RPMI7951 (cell line): ENCODE measurements at places on chromosomes 2 and 18. TPM values are rescaled to one million over a fixed set of nuclear protein-coding genes. Genes with fewer than 3 reads are reported as not detected.
A peak's percentile ranks its signal among the peaks of the same experiment; 100 is the strongest.

SERPINB3 gene
- total RNA-seq: 0.20 TPM in 1 of 2 replicates, not detected in the other

- peak; percentile 52 for DNase-seq
These were observed 2.2 kb upstream of the KCNH7 start for GRCh38 chr2:162840598-162841246.

DNA sequence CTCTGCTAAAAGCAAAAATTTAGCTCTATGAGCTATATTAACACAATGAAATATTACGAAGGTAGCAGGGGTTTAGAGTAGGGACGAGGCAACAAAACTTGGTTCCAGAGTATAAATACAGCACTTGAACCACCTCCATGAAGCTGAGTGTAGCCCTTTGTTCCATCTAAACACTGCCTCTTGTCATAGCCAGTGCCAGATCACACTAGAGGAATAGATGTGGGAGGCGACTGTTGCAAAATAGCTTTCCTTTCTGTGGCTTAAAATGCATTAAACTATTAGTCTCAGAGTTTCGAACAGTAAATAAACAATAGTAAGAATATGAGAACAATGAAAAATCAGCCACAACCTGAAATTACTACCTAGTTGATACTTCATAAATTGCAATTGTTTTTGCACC lies 29.8 kb downstream of the PIEZO2 start:
- no peak for DNase-seq

GRCh38 chr2:227626580-227627151 lies 9.4 kb downstream of the SCYGR4 start:
- no peak for DNase-seq

GRCh38 chr18:7512348-7512747 lies 54.8 kb upstream of the PTPRM start:
- DNase-seq: peak; percentile 39

GRCh38 chr18:3450012-3450798 lies at the start of gene TGIF1:
TSS of gene TGIF1 (plus strand) at chr18:3450172. CDS start at chr18:3450490, 318 bp downstream.
- DNase-seq: peak; percentile 82

DLGAP1 gene
- not detected in 2 replicates for total RNA-seq

RTKN gene
- total RNA-seq: 15.1 and 17.7 TPM in 2 replicates

DNA sequence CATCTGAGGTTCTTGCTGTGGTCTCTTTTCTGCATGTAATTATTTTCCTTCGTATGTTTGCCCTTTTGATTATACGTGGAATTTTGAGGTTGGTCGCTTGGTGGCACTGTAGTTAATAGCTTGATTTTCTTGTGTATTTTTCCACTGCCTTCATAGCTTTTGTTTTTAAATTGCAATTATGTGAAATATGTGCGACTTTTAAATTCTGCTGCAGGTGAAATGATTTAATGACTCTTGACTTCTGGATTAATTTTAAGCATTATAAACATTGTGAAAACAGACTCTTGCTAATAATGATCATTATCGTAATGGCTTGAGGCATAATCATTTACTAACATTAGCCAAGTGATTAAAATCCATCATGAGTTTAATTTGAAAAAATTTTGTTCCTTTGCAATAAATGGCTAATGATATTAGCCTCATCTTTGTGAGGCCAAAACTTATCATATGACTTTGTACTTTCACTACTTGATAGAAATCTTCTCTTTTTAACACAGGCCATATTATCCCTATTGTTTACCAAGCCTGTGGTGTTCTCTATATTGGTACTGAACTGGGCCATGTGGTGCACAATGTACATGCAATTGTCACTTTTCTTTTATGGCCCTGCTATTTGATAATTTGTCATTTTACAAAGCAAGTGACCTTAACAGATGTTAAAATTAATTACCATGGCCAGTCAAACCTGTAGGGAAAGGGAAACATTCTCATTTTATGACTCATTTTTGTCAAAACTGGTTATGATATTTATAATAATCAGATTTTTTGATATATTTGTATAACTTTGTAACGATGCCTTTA lies 62.8 kb upstream of the NEUROD1 start:
- DNase-seq: peak; percentile 67

DNA sequence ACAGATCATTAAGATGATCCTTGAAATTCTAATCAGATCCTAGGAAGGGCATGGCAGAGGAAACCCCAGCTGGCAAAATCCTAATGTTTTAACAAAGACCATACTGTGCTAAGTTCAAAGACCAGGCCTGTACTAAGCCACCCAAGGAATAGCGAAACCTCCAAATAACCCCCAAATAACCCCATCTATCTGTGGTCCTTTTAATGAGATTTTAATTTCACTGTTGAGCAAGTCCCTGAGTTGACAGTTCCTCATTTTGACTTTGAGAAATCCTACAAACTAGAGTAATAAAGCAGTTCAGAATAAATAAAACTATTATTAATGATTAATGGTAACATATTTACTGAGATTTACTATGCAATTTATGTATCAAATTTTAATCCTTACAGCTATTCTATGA lies 259.8 kb downstream of the STK39 start:
- DNase-seq: no peak

GRCh38 chr2:235050980-235051351 lies 99.1 kb downstream of the SH3BP4 start:
- peak; percentile 99 for DNase-seq

ZSWIM2 gene
- total RNA-seq: not detected in 2 replicates
